ENCODE measurements at places on chromosomes 11 and 22.

DNA sequence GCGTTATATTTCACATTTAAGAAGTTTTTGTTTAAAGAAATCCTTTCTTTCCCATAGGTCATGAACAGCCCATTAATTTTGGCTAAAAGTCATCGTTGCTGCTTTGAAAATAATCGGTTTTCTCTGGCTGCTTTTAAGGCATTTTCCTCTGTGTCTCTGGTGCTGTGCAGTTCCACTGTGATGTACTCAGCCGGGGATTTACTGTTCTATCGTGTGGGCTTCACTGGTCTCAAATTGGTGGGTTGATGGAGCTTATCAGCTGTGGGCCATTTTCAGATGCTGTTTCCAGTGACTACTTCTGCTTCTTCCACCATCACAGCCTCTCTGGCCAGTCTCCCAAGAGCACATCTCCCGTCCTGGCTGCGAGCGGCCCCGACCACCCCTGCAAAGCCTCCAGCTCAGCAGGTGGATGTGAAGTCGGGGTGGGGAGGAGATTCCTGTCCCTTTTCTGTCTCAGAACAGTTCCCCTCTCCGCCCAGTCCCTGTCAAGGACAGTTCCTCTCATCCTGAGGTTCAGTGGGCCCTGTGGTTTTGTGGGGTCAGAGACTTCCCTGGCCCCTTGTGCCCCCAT lies 20.3 kb downstream of the IFITM10 start:
- DNase-seq: no peak

- DNase-seq: no peak
These were observed 26.0 kb downstream of the PTPN5 start for GRCh38 chr11:18765554-18765953.

DNA sequence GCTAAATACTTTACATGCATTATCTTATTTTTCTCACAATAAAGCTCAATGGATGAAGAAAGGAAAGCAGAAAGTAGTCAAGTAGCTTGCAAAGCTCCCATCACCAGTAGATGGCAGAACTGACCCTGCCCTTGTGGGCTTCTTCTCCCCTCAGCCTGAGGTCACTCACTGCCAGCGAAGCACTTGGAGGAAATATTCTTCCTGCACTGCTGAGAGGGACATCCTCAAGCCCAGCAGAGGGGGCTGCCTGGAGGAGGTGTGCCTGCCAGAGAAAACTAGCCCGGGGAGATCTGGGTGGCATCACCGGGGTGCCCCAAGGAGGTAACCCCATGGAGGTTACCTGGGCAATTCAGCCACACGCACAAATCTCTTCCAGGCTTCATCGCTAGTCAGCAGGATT lies 6.6 kb downstream of the APOL4 start:
- no peak for DNase-seq

DNA sequence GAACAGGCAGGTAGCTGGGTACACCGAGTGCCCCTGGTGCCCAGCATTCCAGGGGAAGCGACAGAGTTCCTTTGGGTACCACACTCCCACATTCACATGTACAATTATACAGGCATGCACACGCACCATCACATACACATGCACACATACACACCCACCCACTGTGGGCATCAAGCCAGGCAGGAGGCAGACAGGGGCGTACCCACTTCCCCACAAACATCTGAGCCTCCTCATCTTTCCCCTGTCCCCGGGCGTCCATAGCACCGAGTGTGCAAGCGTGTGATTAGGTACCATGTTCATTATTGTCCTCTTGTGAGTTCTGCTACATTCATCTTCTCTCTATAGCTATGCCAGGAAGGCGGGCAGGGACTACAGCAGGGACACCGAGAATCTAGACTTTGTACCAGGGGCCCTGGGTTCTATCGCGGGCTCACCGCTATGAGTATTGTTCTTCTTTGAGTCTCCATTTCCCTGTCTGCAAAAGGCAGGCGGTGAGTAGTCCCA lies 2.1 kb upstream of the CARD10 start:
- DNase-seq: peak; percentile 9

DNA sequence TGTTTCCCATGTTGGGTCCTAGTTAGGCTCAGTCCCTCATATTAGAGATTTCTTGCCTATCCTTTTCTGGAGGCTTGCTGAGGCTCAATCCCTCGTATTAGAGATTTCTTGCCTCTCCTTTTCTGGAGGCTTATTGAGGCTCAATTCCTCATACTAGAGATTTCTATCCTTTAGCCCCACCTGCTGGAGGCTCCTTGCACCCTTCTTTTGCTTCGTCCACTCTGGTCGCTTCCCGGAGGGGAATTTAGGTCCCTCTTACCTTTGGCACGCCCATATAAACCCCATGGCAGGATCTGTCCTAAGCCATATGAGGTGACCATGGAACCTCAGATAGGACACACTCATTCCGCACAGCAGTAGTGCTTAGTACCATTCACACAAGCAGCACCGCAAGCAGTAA lies 15.9 kb downstream of the CYP2D6 start:
- peak; percentile 57 for DNase-seq

DNA sequence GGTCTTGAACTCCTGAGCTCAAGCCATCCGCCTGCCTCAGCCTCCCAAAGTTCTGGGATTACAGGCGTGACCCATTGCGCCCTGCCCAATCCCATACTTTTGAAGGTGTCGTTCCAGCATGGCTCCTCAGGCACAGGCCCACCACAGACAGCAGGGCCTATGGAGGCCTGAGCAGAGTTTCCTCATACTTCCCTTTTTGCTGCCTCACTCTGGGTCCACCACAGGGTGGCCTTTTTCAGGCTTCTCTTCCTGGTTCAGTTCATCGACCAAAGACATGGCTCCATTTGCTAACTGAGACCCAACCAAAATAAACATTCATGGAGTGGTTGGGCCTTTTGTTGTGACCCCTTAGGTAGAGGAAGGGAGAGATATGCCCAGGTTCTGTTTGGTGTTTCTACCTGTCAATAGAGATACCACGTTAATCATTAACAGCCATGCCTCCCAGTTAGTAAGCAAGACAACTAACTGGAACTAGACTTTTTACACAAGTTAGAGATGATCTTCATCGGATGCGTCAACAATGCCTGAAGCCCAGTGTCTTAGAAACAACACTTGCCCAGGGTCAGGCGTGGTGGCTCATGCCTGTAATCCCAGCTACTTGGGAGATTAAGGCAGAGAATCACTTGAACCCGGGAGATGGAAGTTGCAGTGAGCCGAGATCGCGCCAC lies 35.1 kb downstream of the TRIOBP start:
- no peak for DNase-seq

DNA sequence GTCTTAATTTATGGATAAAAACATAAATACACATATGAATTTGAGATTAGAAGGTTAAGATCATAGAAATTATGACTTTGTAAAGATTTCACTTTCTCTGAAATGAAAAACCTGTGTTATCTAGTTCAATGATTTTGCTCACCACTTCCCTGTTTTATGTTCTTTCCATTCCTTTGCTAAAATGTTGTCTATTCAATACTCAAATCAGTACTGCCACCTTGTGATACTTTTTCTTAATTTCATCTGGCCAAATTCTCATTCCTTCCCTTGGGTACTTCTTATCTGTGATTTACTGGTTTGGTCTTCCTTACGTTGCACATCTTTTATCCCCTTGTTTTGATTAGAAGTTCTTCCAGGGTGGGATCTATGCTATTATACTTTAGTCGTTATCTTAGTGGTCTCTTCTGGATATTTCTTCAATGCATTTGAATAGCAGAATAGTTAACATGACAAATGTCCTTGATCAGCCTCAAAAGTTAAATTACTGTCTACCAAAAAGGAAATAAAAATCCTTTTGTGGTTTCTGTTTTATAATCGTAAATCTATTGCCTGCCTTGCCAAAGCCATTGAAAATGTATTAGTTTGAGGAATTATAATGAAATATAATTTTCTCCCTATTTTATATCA lies 197.0 kb downstream of the PGR start:
- peak; percentile 60 for DNase-seq

- DNase-seq: peak; percentile 69
These were observed 29.6 kb downstream of the CAT start for GRCh38 chr11:34468209-34468841.

DNA sequence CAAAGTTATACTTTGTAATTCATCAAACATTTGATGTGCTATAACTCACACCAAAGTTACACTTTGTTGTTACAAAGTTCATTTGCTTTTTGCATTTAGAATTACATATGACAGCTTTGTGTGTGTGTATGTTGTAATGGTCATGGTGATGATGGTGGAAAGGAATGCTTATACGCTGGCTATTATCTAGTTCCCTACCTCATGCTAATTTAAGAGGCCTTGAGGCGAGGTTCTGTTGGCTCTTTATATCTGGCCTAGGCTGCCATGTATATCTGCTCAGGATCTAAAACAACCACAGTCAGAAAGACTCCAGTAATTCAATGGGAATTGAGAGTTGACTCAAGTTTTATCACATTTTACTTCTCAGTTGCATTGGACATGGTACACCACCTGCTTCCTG lies 123.4 kb downstream of the SLC17A6 start:
- DNase-seq: no peak

DNA sequence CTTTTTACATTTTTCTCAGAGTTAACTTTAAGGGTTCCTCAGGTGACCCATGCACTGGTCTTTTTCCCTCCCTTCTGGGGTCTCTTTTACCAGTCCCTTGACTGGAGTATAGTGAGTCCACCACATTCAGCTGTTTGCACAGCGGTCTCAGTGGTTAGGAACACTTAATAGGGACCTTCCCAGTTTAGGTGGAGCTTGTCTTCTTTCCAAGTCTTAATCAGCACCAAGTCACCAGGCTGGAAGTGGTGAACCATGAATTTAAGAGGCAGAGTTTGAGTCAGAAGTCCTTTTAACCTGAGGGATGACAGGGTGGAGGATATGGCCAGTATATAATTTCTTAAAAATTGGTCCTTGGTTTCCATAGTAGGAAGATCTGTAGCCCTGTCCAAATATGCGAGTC lies 349.7 kb upstream of the MPPED2 start:
- DNase-seq: no peak

DNA sequence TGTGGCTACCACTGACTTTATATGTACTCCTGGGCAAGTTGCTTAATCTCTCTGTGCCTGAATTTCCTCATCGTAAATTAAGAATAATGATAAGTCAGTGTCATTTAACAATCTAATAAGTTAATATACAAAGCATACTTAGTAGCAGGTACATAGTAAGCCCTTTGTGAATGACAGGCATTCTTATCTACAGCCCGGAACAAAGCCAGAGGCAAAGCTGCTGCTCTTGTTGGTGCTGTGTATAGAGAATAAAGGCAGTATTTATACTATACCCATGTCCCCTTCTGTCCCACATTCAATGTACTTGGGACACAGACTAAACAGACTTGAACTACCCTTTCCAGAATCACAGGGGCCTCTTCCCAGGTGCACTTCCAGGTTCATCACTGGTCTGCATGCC lies 229.7 kb upstream of the NCAM1 start:
- no peak for DNase-seq

GRCh38 chr11:34509336-34509876 lies 4.2 kb downstream of the ELF5 start:
- DNase-seq: no peak

- no peak for DNase-seq
These were observed 68.7 kb downstream of the DDX10 start for GRCh38 chr11:108733479-108734116.

DNA sequence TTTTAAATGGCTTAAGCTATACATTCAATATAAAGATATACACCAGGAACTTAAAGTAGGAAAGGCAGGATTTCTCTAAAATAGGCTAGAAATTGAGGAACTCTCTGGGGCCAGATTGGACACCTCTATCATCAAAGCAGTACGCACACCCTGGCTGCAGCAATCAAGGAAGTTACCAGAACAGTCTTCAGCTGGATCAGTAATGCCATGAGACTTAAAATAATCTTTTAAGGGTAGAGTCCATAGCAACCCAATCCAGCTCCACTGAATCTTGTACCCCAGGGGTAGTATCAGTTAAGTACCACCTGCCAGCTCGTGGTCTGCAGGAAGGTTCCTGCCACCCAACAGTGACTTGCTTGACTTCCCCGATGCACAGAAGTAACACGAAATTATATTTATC lies 3.0 kb downstream of the RDX start:
- DNase-seq: peak; percentile 26

- DNase-seq: no peak
These were observed 301.3 kb downstream of the DDX10 start for GRCh38 chr11:108966206-108966605.

DNA sequence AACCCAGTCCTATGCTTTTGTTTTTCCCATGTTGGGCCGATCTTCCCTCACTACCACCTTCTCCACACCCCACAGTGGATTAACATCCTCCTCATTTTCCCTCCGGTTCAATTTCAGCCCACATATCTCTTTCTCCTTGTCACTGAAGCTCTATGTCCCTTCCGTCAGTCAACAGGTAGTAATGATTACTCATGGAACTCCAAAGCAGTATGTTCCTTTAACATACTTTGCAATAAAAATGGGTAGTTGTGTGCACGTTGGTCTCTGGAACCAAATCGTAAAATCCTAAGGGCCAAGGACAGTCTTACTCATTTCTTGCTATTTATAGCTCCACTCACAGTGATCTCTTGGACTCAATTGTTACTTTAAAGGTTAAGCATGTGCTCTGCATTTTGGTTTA lies 20.2 kb downstream of the AMOTL1 start:
- DNase-seq: no peak

- DNase-seq: no peak
These were observed 34.0 kb downstream of the UQCR10 start for GRCh38 chr22:29801153-29801552.

GRCh38 chr11:1139441-1140083 lies 18.2 kb upstream of the MUC5AC start:
- no peak for DNase-seq

DNA sequence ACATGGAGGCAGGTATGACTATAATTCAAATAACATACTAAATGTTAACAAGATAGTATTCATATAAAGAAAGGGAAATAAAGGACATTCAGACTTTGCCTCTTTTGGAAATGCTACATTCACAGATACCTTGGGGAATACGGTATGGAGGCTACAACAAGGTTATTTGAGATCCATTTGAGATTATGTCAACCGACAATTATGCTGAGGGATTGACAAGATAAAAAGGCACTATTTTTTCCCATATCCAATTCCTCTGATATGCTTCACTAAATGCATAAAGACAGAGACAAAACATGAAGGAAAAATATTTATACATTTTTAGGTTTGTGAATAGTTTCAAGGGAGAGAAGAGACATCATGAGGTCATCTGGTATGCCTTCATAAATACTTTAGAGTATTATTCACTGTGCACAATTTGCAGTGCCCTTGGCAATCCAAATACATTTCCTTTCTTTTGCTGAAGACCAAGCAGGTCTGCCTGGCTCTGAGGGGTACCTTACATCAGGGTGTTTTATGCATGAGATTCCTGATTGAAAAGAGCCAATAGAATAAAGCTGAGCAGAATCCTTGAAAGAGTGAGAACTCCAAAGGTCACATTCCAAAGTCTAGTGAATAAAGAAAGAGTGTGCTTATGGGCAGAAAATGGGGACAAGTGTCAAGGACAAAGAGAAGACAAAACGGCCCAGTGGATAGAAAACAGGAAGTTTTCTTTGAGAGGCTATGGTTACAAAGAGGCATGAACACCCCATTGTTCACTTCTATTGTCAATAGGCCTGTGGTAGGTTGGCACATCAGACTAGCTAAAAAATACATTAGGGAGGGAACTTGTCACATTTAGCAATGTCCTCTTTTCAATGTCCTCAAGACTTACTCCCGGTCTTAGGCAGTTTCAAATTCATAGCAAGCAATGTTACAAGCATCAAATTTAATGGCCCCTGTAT lies 455.8 kb downstream of the LRRC4C start:
- no peak for DNase-seq

All from hematopoietic multipotent progenitor cell treated with erythropoietin and hydrocortisone succinate and interleukin-3 and kit ligand, for 15 days (in vitro differentiated cells).